Pulmonary artery endothelial cell (primary cell): ENCODE measurements at places on chromosomes 16 and 17.

DNA sequence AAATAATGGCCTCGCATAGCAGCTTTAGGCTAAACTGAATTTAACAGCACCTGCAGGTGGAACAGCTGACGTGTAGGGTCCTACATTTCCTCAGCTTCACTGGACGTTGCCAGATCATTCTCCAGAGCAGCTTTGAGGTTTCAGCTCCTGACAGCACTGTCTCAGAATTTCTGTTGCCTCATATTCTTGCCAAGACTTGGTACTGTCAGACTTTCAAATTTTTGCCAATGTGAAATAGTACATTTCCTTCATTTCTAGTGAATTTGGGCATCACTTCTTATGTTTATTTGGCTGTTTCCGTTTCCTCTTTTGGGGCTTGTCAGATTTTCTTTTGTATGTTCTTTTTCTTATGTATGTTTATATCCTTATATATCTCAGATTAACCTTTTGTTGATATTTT, 48.7 kb downstream of the MRTFB start:
- DNase-seq = no peak

DNA sequence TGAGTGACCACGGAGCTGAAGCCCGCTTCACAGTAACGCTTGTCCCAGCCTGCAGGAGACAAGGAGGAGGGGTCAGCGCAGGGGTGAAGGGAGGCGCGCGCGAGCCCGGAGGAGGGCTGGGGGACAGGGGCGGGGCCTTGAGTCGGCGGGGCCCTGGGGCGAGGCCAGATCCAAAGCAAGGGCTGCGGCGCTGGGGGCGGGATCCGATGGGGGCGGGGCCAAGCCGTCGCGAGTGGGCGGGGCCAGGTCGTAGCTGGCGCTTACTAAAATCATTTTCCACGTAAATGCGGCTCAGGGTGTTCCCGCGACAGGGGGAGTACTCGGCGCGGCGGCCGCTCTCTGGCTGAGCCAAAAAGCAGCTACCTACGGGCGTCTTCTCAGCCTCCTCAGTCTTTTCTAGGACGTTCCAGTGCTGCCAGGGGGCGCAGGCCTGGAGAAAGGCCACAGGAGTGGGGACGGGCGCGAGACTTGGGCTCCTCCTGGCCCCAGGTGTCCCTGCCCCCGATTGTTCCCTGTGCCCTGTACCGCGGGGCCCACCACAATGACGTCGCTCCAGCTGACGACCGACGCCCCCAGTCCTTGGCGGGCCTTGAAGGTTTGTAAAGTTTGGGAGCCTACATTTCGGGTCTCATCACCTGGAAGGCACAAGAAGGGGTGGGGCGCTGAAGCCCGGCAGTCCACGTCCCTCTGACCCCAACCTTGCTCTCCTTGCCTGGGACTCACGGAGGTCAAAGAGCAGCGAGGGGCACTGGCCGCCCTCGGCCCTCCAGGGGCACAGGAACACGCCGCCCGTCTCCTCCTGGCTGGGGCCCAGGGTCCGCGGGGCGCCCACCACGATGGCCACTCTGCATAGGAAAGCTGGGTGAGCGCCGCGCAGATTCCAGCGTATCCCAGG, 3.9 kb downstream of the ITGA2B start:
- no peak for DNase-seq

GRCh38 chr16:11524098-11524760, 62.5 kb downstream of the LITAF start:
- no peak for DNase-seq

DNA sequence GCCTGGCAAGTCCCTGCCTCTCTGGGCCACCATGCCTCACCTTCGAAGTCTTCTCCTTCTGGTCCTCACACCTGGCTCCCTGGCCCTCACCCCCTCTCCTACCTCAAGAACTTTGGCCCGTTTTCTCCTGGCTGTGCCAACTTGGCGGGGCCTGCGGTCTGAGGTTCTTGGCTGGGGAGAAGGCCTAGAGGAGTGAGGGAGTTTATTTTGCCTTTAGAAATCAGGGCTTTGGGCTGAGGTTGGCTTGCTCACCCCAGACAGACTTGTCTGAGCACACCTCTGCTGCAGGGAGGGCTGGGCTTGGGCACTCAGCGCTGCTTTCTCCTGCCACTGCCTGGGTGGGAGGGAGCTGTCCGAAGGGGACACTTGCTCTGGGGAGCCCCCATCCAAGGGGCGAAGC, 23.3 kb upstream of the TAC4 start:
- no peak for DNase-seq

DNA sequence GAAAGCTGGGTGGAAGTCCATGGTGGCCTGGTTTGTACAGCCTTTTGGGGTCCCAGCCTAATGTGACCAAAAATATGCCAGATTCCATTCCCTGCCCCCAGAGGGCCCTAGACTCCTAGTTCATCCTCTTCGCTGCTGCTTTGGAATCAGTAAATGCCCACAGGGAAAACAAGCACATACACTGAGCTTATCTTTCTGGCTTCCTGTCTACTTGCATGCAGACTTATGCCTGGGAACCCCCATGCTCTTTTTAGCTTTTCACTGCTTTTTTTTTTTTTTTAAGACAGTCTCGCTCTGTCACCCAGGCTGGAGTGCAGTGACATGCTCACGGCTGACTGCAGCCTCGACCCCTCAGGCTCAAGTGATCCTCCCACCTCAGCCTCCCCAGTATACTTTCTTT, 6.2 kb upstream of the CD300LG start:
- peak; percentile 32 for DNase-seq

- DNase-seq = no peak
Measured at GRCh38 chr16:22189473-22190080, 16.5 kb upstream of the EEF2K start.

GRCh38 chr17:10251212-10251948, 53.0 kb upstream of the GAS7 start:
- no peak for DNase-seq

- no peak for DNase-seq
Measured at GRCh38 chr17:78272914-78273258, 41.5 kb downstream of the TMEM235 start.

GRCh38 chr16:50161950-50162349, 8.8 kb downstream of the TENT4B start:
- DNase-seq = no peak

- no peak for DNase-seq
Measured at GRCh38 chr17:77824780-77825280, 133.7 kb upstream of the TNRC6C start.

DNA sequence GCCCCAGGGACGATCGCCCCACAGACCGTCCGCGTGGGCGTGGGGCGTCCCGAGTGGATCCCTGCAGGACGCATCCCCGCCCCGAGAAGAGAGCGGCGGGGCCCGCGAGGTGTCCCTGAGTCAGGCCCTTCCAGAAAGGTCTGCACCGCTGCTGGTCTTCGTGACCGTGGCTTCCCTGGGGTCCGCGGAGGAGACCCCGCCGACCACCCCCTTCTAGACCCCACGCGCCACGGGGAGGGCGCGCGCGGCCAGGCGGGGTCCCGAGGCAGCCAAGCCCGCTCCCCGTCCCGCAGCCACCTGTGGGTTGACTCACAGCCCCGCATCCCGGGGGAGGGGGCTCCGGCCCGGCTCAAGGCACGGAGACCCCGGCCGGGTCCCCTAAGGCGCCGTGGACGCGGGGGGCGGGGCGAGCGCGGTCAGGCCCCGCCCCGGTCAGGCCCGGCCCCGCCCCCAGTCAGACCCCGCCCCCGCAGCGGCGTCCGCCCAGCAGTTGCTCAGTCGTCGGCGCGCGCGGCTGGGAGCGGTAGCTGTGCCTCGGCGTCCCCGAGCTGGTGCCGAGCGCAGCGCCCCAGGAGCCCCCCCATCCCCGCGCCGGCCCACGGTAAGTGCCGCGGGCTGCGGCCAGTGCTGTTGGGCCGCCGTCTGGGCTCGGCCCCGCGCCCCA, at the start of gene BAIAP3:
Gene BAIAP3 (plus strand): TSS at position 497 of the 664 bp plus-strand sequence. CDS start 4,905 bp downstream, outside the sequence.
- no peak for DNase-seq

GRCh38 chr17:63419949-63420867, 25.9 kb downstream of the CYB561 start:
- DNase-seq = peak; percentile 95

GRCh38 chr17:79931817-79932309, 92.6 kb upstream of the CBX4 start:
- DNase-seq = no peak

DNA sequence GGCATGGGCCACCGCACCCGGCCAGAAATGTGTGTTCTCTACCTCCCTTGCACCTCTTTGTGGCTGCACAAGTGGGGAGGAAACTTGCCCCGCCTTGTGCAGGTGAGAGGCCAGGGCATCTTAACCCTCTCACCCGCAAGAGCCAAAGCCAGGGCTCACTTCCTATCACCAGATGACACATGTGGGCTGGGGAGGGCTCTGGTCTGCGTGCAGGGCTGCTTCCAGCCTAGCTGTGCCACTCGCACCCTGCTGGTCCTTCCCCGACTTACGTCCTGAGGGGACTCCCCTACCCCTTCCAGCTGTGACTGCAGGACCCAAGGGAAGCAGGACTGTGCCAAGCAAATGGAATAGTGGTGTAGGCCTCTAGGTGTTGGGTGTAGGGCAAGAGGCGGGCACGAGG, 6.9 kb downstream of the MIEF2 start:
- DNase-seq = no peak
